ENCODE measurements at places on chromosomes 7 and 10.

- peak; percentile 13 for DNase-seq
Measured at GRCh38 chr10:68074031-68074774, 880 bp downstream of the HERC4 start.

DNA sequence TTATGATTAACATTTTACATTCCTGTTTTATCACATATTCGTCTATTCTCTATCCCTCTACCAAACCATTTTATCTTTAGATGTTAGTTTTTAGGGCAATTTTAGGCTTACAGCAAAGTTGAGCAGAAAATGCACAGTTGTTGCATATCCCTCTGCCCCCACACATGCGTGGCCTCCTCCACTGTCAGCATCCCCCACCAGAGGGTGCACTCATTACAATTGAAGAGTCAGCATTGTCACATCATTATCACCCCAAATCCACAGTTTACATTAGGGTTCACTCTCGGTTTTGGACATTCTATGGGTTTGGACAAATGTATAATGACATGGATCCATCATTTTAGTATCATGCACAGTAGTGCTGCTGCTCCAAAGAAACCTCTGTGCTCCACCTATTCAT lies 86.4 kb downstream of the WDR37 start:
- no peak for DNase-seq

GRCh38 chr7:119935418-119936025 lies 337.5 kb upstream of the KCND2 start:
- no peak for DNase-seq

DNA sequence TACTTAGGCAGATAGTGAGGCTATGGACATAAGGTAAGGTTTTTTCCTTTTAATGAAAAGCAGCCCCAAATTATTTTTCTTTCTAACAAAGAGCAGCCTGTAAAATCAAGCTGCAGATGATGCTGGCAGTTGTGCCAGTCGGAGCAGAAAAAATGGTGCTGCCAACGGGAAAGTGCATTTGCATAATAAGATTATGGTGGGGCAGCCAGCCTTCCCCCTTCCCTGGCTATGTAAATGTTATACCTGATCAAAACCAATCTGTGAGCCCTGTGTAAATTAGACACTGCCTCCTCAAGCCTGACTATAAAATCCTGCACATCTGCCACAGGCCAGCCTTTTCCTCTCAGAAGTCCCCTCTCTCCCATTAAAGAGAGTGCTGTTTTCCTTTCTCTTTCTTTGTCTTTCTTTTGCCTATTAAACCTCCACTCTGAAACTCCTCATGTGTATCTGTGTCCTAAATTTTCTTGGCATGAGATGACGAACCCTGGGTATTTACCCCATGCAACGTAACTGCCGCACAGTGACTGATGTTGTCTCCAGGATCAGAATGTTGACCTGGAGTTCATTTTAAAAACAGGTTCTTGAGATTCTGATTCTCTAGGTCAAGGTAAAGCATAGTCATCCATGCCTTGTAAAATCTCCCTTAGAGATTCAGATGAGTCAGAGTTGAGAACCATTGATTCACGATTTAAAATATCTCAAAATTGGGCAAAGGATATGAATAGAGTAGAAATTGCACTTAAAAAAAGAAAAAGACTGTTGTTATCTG lies 167.3 kb upstream of the C1GALT1 start:
- no peak for DNase-seq

DNA sequence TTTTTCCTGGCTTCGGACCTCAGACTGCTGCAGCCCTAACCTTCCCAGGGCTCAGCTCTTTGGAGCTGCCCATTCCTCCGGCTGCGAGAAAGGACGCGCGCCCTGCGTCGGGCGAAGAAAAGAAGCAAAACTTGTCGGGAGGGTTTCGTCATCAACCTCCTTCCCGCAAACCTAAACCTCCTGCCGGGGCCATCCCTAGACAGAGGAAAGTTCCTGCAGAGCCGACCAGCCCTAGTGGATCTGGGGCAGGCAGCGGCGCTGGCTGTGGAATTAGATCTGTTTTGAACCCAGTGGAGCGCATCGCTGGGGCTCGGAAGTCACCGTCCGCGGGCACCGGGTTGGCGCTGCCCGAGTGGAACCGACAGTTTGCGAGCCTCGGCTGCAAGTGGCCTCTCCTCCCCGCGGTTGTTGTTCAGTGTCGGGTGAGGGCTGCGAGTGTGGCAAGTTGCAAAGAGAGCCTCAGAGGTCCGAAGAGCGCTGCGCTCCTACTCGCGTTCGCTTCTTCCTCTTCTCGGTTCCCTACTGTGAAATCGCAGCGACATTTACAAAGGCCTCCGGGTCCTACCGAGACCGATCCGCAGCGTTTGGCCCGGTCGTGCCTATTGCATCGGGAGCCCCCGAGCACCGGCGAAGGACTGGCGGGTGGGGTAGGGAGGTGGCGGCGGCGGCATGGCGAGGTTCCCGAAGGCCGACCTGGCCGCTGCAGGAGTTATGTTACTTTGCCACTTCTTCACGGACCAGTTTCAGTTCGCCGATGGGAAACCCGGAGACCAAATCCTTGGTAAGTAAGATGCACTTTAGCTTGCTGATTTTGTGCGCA lies at the start of gene PLXDC2:
Gene PLXDC2, plus strand, starts transcription at position 22 of the 820 bp plus-strand sequence.
- no peak for DNase-seq

DNA sequence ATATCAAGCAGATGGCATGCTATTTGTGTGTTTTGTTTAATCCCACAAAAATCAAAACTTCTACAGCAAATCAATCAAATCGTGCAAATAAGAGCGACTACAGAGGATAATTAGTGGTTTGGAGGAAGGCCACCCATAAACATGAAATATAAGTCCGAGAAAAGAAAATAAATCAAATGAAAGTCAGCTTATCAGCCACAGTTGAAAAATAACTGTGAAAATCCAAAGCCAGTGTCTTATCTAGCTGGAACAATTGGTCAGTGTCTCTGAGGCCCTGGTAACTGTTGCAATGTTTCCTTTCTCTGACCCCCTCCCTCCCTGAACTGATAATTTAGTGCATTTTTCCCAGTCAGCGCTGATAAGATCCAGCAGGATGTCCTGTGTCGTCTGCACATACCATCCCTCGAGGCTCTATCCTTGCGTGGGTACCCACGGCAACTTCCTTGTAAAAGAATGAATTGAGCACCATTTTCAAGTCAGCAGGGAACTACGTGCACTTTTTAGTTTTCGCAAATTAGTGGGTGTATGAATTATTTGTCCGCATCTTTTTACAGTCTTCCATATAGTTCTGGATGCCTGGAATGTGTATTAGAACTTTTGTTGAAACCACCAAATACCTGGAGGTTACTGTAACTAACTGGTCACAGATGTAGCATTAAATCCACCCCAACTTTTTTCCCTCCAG lies 10.8 kb upstream of the JCAD start:
- DNase-seq = no peak

DNA sequence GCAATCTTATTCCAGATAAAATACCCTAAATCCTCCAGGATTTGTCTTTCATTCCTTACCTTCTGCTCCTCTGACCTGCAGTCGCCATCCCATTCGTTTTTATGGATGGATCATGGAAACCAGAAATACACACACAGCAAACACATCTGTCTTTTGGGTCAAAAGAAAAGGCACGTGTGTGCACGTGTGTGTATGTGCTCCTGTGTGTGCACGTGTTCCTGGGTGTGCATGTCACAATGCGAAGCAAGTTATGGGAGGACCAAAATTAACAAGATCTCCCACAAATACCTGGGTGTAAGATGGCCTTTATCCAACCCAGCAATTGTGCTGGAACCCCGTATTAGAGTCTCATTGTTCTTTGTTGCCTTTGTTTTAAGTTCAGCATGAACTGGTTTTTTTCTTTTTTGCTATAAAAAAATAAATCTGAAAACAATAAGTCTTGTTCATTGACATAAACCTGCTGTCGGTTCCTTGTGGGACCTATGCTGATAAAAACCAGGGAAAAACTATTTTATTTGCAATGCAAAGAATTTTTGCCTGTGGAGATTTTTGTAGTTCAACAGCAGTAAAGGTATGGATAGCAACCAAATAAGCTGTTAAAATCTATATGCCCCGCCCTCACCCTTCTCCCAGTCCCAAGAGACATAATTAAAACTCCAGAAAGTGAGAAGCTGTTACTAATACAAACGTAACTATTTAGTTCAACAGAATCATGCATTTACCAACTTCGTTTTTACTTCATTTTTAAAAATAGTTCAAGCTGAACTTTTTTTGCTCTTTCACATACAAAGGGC lies 229.6 kb downstream of the CREB5 start:
- DNase-seq = no peak

DNA sequence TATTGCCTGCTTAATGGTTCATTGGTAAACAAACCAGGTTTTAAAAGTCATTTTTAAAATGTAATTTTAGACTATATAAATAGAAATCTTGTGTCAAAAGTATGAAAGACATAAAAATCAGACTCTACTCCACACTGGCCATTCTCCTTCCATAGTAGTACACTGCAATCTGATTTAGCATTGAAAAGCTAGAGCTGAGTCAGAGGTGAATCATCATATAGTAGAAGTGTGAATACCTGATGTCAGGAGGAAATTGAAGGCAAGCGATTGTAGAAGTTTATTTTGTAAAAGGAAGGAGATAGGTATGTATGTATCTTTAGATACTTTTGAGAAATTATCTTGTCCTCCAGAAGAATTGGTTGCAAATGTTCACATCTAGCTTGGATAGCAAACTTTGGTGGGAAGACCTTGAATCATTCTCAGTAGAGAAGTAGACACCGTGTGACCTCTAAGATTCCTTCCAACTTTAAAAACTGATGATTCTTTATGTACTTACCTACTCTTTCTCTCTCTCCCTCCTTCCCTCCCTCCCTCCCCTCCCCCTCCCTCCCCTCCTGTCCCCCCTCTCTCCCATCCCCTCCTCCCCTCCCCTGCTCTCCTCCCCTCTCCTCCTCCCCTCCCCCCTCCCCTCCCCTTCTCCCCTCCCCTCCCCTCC lies 88.1 kb downstream of the BTAF1 start:
- DNase-seq = no peak

GRCh38 chr10:43427166-43427825 lies 9.6 kb upstream of the ZNF487 start:
- DNase-seq = no peak

DNA sequence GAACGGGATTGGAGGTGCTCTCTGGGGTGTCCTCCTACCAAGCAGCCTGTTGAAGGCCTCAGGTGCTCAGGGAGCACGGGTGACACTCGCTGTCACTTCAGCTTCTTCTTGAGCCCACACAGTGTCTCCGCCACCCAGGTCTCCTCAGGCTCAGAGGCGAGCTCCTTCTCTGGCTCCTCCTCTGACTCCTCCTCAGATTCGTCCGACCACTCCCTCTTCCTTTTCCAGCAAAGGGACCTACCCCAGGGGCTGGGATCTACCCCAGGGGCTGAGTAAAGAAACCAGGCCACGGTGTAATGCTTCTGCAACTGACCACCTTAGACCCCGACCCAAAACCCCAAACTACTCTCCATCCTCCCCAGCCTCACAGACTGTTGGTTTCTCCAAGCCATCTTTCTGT lies 9.2 kb upstream of the RBAK start:
- DNase-seq = no peak

GRCh38 chr10:117530791-117531190 lies 11.8 kb upstream of the EMX2 start:
- DNase-seq = no peak

DNA sequence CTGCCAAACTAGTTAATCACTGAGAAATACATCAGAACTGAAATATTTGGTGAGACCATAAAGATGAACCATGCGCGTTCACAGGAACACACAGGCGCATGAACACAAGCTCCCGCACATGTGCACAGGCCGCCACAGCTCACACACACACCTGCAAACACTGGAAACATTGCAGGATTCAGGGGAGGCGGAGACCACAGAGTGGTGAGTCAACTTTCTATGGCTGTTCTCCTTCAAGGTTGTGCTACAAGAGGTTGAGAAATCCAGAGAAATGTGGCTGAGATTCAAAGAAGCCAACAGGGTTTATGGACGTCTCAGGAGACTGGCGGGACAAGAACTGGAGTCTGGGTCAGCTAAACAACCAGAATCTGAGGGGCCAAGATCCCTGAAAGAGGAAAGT lies 17.8 kb downstream of the ESYT2 start:
- no peak for DNase-seq

GRCh38 chr7:158387546-158387891 lies 200.1 kb downstream of the PTPRN2 start:
- no peak for DNase-seq

- DNase-seq = no peak
Measured at GRCh38 chr7:7201578-7202374, 19.4 kb downstream of the C1GALT1 start.

- no peak for DNase-seq
Measured at GRCh38 chr10:3071405-3072198, 4.3 kb downstream of the PFKP start.

- DNase-seq = no peak
Measured at GRCh38 chr7:148303295-148304082, 287.1 kb upstream of the C7orf33 start.

DNA sequence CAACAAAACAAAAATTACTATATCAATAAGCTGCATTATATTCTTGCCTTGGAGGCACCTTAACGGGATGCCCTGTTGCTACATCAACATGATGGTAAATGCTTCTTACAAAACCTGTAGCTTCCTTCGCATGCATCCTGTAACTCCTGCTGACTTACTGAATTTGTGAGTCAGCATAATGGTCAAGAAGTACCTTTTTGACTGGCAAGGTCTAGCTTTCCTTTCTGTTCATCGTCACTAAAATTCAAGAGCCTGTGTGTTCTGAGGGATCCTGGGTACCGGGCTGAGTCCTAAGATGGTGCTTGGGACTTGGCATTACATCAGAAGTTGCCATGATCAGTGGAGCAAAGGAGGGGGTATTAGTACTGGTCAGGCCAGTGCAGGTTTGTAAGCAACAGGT lies 4.9 kb downstream of the PFKFB3 start:
- no peak for DNase-seq

GRCh38 chr10:23063973-23064812 lies 31.2 kb upstream of the MSRB2 start:
- DNase-seq = no peak

All from cerebellar nuclear complex (tissue), 1 donor.